NCI-H1694 treated with DMSO at 0.1 percent for 48 hours (cell line): ENCODE measurements at places on chromosomes 6 and 20.

- no peak for DNase-seq
These were observed at the start of gene NPBWR2 for GRCh38 chr20:64106981-64107735. TSS of gene NPBWR2 (minus strand) at chr20:64107565. CDS start at chr20:64106831, 734 bp downstream.

DNA sequence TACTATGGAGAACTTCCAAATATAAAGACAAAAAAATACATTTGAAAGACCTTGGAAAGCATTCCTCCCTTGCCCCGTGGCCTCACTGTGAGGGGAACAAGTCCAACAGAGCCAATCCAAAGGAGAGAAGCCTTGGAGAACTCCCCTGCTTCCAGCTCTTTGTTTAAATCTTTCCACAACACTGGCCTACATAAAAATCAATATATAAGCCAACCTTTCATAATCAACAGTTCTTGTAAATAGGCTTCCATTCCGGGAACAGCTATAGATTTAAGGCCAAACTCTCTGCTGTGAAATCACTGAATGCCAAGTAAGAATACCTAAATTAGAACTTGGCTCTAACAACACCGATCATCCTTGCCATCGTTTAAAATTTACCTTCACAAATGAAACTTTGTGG lies 242.1 kb downstream of the HACE1 start:
- DNase-seq: no peak

GRCh38 chr6:129432738-129433137 lies 277.2 kb downstream of the ARHGAP18 start:
- no peak for DNase-seq

DNA sequence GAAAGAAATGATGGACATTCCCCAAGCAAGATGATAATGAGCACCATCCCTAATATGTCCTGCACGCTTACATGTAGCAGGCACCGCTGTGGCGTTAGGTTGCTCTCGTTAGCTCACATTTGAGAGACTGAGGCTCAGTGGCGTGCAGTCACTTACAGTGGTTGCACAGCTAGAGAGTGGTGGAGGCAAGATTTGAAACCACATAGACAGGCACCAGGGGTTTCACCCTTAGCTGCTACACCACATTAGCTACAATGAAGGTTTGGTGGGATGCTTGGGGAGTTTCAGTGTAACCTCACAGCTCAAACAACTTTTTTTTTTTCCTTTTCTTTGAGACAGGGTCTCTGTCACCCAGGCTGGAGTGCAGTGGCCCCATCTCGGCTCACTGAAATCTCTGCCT lies 3.7 kb downstream of the COX4I2 start:
- DNase-seq: no peak

- DNase-seq: no peak
These were observed 193.4 kb upstream of the CDYL start for GRCh38 chr6:4582506-4583417.

GRCh38 chr6:53543359-53544216 lies 1.3 kb downstream of the GCLC start:
- DNase-seq: no peak

DNA sequence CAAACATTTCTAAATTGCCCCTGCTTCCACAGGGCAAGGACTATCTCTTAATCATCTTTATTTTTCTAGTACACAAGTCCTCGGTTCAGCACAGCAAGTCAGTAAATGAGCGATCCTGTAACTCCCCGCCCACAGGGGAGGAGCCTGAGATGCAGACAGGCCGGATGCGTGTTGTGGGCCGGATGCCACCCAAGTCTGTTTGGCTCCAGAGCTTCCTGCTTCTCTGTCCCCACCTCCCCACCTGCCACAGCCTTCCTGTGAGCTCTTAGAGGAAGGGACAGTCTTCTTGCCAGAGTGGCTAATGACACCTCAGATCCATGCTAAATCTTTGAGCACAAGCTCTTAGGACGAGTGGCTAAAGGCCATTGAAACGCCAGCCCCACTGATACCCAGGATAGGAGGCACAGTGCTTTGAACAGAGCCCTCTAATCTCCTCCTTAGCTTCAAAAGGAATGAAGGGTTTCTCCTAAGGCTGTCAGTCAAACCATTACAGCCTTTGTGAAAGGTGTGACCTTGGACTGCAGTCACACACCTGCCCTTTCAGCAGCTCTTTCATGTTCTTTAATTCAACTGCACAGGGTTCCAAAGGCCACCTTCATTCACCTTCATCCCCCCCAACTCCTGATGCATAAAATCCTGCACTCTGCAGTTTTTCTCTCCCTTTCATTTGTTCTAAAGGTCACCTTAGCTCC lies 264.3 kb downstream of the TFAP2C start:
- no peak for DNase-seq

DNA sequence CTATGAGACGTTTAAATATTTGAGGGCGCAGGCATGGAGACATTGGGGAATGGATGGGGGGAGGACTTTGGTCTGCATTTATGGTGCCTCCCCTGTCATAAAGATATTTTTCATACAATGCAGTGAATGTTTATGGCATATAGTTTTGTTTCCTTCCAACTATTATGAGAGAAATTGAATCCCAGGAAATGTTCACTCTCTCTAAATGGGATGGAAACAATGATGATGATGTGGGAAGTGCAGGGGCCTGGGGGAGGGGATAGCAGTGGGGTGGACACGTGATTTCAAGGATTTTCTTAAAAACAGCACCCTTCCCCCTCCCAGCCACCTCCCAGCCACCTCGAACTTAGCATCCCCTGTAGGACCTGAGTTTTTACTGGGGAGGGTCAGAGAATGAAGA lies 69.9 kb downstream of the TOX2 start:
- DNase-seq: no peak

- DNase-seq: no peak
These were observed 3.5 kb downstream of the MCUR1 start for GRCh38 chr6:13810688-13811446.

- no peak for DNase-seq
These were observed 37.7 kb upstream of the TAF8 start for GRCh38 chr6:42012501-42013133.

- DNase-seq: no peak
These were observed 224.2 kb downstream of the ADGRB3 start for GRCh38 chr6:68859233-68859632.

GRCh38 chr6:7080311-7080710 lies 27.4 kb upstream of the RREB1 start:
- no peak for DNase-seq

- DNase-seq: no peak
These were observed 332.0 kb downstream of the HAO1 start for GRCh38 chr20:7608250-7608649.

DNA sequence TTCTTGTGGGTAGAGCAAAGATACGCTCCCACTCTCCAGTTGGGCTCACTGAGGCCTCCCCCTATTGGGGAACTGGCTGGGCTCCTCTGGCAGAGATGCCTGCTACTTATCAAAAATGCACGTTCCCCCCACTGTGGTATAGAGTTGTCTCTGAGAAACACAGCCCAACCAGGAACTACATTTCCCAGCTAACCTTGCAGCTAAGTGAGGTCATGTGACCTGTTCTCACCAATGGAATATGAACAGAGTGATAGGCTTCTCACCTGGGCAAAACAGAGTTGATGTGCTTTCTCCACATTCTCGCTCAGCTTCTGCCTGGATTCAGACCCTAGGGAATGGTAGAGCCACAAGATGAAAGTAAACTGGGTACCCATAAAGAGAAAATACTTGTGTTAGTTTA lies 49.1 kb upstream of the PTPRT start:
- no peak for DNase-seq

DNA sequence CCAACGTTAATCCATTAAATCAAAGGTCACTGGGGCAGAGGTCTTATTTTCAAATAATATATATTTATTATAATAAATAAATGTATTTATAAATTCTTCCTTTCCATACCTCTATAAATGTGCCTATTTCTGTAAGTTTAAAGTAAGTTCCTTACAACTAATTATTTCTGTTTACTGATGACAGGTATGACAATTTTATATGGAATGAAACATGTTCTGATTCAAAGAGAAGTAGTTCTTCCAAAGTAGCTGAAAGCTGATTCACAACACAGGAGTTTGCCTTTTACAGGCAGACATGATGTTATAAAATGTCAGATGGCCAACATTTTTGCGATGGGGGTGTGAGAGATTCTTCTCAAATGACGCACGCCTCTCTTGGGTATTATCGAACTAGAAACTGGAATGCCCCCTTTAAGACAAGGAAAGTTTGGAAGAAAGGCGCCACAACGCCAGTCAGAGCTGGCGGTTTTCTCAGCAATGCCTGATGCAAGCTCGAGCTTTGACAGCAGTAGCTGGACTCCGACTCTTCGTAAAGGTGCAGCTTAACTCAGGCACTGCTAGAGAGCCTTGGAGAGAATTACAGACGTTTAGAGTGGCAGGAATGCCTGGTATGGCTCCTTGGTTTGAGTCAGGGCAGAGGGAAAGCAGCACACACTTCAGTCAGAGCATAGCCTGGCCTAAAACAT lies 92.1 kb downstream of the FOXC1 start:
- no peak for DNase-seq

GRCh38 chr20:24407151-24407550 lies 62.3 kb upstream of the SYNDIG1 start:
- no peak for DNase-seq

DNA sequence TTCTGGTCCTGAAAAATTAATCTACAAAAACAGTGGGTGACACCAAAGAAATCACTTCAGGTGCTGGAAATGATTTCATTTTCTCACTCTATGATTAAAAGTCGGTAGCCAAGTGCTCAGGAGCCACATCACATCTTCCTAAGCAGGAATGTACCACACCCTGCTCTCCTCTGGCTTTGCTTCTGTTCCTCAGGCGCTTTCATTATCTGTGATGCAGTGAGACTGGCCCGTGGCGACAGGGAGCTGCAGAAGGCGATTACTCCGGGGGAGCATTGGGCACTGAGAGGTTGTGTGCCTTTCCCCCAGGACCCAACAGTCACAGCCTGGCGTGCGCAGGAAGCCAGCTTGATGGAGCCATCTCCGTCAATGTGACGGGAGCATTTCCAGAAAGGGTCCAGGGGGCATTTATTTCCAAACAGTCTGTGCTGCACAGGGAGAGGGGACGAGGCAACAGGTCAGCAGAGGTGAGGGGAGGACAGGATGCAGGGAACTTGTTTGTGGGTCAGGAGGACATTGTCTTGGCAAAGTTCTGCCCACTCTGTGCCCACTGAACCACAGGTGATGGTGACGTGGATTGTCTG lies 5.6 kb upstream of the ZNF831 start:
- no peak for DNase-seq

DNA sequence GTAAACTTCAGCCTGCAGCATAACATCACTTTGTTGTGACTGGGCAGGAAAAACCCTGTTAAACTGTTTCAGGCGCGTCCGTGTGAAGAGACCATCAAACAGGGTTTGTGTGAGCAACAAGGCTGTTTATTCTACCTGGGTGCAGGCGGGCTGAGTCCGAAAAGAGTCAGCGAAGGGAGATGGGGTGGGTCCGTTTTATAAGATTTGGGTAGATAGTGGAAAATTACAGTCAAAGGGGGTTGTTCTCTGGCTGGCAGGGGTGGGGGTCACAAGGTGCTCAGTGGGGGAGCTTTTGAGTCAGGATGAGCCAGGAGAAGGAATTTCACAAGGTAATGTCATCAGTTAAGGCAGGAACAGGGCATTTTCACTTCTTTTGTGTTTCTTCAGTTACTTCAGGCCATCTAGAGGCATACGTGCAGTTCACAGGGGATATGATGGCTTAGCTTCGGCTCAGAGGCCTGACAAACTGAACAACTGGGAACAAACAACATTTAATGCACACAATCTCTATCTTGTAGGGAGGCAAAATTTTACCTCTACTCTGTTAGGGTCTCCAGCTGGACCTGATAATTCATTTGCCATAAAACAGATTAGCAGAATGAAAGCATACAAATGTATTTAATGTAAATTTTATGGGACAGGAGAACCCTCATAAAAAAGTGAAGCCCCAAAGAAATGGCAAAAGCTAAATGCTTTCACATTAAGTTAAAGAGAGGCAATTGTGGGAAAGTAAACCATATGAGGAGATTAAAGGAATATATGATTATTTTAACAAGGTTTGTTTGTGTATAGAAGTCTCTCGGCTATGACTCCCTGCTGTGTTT lies 58.3 kb upstream of the HFE start:
- DNase-seq: no peak

GRCh38 chr6:52330470-52330869 lies 31.5 kb upstream of the PAQR8 start:
- no peak for DNase-seq

DNA sequence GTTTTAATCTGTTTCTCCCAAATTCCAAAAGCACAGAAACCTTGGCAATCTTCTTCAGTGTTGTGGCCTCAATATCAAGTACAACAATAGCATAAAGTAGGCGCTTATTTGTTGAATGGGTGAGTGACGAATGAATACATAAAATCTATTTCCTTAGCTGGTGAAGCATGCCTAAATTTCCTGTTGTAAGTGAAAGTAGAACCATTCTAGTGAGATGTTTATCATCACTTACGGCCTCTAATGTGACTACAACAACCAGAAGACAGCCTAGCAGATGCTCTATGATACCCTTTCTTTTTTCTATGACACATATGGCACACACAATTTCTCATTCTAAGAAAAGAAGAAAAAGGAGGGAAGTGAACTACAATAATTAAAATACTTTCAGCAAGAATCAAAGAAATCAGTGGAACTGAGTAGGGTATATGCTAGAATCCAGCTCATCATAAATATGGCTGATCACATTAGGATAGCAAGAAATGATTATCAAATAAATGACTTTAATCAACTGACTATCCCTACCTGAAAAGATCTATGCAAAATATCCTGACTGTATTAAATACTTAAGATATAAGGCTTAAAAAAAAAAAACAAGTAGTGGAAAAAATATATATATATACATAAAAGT lies 67.4 kb downstream of the BTBD9 start:
- no peak for DNase-seq

DNA sequence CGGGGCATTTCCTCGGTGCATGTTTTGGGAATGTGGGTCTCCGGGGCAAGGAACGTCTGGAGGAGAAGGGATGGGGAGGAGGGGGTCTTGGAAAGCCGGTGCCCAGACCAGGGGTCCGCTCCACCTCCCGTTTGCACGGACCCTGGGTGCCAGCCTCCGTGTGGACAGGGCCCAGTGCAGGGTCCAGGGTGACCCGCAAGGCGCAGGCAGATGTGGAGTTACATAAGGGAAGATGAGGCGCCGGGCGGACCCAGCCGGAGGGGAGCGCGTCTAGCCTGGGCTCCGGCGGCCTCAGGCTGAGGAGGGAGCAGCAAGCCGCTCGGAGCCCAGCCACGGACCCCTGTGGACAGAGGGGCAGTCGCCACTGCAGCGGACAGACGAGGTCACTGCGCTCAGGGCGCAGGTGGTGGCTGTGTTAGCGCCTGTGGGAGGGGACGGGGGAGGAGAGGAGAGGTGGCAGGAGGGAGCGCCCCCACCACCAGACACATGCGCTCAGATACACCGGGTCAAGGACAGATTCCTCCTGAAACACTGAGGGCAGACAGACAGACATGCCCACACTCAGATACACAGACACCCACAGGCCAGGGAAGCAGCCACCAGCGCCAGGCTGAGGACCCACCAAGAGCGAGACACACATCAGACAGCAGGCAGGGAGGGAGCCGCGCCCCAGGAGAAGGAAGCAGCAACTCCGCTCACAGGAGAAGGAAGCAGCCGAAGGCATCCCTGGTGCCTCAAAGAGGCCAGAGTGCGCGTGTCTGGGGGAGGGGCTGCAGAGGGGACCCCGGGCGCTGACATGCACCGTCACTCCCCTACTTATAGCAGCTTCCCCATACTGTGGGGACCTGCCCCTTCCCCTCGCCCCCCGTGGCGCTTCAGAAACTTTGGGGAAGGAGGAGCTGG lies 839 bp upstream of the HRH3 start:
- DNase-seq: no peak

- no peak for DNase-seq
These were observed 3.5 kb downstream of the PIGT start for GRCh38 chr20:45419188-45420091.
